ENCODE measurements at places on chromosomes 7 and 10. TPM values are rescaled to one million over a fixed set of nuclear protein-coding genes. Genes with fewer than 3 reads are reported as not detected.

The CCSER2 gene
- total RNA-seq = 31.4 TPM

The MBL2 gene
- not detected for total RNA-seq

The KIN gene
- 11.1 TPM for total RNA-seq

The PTPN20 gene
- total RNA-seq = 19.0 TPM

The AVPI1 gene
- total RNA-seq = 51.8 TPM

The HTR7 gene
- 0.54 TPM for total RNA-seq

The LUC7L2 gene
- total RNA-seq = 89.9 TPM

The FRMPD2 gene
- total RNA-seq = 5.0 TPM

The OR9A2 gene
- not detected for total RNA-seq

The OR6B1 gene
- not detected for total RNA-seq

The DBNL gene
- 169 TPM for total RNA-seq

The LAMTOR4 gene
- 111 TPM for total RNA-seq

The PDE6C gene
- total RNA-seq = not detected

Data from upper lobe of left lung (tissue), 6 donors.